ENCODE measurements at places on chromosomes 16 and 17. TPM values are rescaled to one million over a fixed set of nuclear protein-coding genes. Genes with fewer than 3 reads are reported as not detected.
A peak's percentile ranks its signal among the peaks of the same experiment; 100 is the strongest.

DNA sequence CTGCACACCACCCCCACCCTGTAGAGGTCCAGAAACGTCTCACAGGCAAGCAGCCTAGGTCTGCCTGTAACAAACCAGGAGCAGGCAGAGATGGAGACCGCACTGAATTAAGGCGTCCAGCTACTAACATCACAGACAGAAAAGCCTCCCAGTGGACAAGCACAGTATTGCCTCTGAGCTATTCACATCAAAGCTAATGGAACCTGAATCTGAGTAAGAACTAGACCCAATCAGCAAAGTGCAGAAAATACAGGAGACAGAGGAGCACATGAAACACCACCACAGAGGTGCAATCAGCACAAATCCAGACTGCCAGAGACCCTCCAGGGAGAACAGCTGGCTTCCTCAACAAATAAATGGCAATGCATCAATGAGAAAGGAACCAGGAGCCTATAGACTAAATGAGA, 22.2 kb upstream of the PEMT start:
- DNase-seq: peak; percentile 62

- no peak for DNase-seq
Observed at GRCh38 chr16:50126183-50126582, 26.9 kb upstream of the TENT4B start.

The CCL16 gene
- not detected for polyA plus RNA-seq

DNA sequence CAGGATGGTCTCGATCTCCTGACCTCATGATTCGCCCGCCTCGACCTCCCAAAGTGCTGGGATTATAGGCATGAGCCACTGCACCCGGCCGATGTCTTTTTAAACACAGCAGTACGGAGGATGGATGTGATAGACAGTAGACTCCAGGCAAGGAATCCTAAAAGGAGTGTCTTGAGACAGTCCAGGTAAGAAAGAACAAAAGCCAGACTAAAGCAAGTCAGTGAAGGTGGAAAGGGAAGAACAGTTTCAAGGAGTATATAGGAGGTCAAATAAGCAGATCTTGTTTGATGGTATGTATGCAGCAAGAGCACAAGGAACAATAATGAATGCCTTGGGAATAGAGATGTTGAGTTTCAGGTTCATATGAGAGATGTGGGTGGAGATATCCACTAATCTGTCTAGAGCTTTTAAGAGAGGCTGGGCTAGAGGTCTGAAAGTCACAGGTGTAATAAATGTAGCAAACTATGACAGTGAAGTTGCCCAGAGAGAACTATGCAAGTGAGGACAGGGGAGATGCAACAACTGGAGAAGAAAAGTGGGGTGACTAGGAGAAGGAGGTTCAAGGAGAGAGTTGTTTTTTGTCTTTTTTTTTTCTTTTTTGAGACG, 4.5 kb downstream of the TUBD1 start:
- no peak for DNase-seq

GRCh38 chr17:81902023-81902652, at the start of gene NPB:
NPB (plus strand) TSS chr17:81902238; CDS start chr17:81902278, 40 bp downstream.
- no peak for DNase-seq

GRCh38 chr16:51559901-51560300, 408.8 kb upstream of the SALL1 start:
- DNase-seq: no peak

DNA sequence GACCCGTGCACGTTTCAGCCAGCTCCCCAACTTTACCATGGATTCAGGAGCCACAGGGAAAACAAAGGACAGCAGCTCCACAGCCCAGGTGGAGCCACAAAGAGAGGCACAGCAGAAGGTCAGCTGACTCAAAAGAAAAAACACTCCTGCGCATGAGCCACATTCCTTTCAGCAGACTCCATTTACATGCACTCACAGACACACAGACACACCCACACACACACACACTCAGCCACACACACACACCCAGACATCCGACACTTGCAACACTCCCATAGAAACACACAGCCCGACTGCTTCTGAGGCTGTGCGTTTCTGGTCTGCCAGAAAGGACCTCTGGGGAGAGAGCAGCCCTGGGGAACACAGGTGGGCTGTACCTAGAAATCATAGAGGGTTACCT, 2335.5 kb downstream of the TP53TG3F start:
- no peak for DNase-seq

The OR3A3 gene
- not detected for polyA plus RNA-seq

DNA sequence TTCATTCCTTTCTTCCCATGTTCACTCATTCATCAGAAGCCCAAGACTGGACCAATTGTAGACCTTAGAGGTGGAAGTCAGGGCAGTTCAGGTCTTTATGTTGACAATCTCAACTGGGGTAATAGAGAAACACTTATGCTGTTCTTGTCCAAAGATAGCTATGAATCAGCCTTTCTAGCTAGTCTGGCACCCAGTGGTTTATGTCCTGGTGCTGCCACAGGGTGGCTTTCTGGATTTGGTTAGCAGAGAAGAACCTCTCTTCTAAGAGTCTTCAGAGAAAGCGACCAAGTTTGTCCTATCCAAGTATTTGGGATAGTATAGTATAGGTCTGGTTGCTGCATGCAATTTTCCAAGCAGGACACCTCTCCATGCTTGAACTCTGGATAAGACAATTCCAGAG, 83.3 kb downstream of the NOG start:
- DNase-seq: peak; percentile 30

DNA sequence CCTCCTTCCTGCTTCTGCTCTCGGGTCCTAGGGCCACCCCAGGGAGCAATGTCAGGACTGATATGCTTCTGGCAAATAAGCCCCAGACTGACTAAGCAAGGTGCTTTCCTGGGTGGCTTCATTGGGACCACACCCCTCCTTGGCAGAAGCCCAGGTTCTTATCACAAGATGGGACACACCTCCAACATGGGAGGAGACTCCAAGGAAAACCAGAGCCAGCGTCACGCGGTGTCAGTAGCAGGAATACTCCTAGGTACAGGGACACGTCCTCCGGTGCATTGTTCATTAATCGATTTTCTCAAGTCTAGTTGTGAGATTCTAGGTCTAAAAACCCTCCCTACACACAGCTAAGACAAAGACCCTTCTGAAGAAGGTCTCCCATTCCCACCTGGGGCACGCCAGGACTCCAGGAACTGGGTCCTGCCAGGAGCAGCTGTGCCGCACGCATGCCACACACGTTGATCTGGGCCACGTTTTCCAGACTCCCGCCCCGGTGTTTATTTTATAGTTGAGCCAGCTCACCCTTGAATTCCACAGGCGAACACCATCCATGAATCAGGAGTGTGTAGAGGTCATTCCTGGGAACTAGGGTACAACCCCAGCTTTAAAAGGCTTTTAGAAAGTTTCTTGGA, 30.8 kb downstream of the FA2H start:
- peak; percentile 65 for DNase-seq

The HASPIN gene
- 7.6 TPM for polyA plus RNA-seq

DNA sequence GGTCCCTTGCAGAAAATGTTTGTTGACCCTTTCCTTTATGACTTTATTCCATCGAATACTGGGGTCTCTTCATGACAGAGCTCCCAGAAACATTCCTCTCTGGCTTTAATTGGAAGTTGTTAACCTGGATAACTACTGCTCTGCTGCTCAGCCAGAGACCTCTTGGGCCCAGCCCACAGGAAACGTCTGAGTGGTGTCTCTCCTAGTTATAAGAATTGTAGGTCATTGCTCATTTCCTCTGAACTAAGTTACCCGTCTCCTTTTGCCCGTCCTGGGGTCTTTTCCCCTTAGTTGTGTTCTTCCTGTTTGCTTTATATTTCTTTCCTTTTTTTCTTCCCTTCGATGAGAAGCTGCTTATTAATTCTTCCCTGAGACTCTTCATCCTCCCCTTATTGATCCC, 9.0 kb downstream of the MAP2K6 start:
- no peak for DNase-seq

The TMEM88 gene
- 0.15 TPM for polyA plus RNA-seq
